HCT116 (cell line): ENCODE measurements at places on chromosomes 6 and 20.

GRCh38 chr6:1015825-1016224, 296.1 kb upstream of the FOXQ1 start:
- no peak for DNase-seq

DNA sequence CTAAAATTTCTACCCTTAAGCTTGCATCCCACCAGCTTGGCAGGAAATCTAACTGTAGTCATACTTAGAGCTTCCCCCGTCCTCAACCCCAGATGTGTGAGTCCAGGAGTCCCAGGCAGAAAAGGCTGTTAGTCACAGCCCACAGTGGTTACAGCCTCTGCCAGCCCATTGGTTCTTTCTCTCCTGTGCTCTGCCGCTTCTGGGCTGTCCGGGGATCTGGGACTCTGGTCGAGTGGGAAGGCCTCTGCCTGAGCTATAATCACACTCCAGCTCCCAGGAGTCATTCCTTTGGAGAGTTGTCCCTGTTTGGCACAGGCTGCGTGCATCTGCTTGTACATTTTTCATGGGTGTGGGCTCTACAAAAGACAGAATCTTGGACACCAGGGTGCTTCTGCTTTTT, 45.6 kb upstream of the FYN start:
- no peak for DNase-seq

- no peak for DNase-seq
These were observed at the start of gene PPP1R3G for GRCh38 chr6:5084781-5085647. Gene PPP1R3G (plus strand): TSS chr6:5085341. CDS start chr6:5085486, 145 bp downstream.

DNA sequence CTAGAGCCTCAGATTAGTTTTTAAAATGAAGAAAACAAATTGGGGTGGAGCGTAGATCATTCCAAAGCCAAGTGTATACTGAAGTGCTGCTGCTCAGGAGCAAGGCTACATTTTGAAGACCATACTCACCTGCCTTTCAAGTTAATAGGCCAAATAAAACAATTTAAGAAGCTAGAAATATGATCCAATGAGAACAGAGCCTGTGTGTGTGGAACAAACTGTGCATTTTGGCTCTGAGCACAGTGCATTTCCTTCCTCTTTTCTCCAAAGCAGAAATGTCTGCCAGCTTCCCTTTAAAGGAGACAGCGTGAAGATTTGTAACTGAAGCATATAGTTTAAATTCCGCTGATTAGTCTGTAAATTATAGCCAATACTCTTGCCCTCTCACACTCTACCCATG, 3.2 kb upstream of the IFNGR1 start:
- no peak for DNase-seq

- no peak for DNase-seq
These were observed 248.8 kb downstream of the KHDC1L start for GRCh38 chr6:72976484-72976883.

DNA sequence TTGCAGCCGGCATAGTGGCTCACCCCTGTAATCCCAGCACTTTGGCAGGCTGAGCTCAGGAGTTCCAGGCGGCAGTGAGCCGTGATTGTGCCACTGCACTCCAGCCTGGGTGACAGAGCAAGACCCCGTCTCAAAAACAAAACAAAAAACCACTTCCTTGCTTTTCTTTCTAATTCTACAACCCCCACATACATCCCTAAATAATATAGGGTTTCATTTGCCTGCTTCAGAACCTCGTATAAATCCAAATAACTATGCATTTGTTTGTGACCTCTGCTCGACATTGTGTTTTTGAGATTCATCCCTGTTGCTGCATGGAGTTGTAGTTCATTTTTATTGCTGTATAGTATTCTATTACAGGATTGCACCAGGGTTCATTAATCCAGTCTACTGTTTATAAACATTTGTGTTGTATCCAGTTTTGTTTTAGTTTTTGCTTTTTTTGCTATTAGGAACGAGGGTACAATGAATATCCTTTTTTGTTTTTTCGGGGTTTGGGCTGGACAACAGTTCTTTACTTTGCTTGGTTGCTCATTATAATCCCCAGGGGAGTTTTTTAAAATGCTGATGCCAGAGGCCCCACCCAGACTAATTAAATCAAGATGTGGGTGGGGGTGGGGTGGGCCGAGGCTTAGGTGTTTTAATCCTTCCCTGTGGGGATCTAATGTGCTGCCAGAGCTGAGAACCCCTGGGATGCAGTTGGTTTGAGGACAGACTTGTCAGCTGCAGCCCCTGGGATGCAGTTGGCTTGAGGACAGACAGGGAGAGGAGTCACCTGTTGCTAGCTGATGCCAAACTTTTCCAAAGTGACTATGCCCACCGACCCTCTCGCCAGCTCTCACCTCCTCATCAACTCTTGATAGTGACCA, 2.4 kb upstream of the SNAI1 start:
- DNase-seq: no peak

- DNase-seq: peak; percentile 38
These were observed 55.0 kb upstream of the VSX1 start for GRCh38 chr20:25136643-25137559.

DNA sequence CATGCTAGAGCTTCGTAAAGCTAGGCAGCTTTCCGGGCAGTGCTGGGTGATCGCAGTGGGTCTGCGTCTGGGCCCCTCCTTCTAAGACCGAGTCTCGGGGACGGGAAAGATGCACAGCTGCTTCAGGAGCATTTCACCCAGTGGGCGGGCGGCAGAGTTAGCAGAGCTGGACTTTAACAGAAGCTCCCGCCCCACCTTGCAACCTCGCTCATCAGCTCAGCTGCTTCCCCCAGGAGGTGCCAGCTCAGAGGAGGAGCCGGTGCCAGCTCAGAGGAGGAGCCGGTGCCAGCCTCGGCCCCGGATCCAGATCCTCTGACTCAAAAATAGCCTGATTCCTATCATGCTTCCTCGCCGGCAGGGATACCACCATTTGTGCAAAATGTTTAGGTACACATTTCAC, 94.5 kb upstream of the RPS6KA2 start:
- no peak for DNase-seq

DNA sequence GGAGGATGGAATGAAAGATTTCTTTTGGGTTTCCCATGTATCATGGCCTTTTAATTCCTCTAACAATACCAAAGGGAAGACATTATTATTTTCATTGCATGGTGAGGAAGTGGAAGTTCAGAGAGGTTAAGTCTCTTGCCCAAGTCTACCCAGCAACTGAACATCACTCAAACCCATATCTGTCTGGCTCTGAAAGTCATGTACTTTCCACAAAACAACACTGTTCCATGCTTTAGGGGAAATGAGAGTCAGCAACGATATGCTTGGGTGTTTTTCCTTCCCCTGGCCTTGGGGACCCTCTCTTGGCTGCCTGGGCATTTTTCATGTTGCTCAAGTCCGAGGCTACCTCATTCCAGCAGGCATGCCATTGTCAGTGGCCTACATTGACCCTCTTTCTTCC, 118.8 kb downstream of the ADTRP start:
- no peak for DNase-seq

DNA sequence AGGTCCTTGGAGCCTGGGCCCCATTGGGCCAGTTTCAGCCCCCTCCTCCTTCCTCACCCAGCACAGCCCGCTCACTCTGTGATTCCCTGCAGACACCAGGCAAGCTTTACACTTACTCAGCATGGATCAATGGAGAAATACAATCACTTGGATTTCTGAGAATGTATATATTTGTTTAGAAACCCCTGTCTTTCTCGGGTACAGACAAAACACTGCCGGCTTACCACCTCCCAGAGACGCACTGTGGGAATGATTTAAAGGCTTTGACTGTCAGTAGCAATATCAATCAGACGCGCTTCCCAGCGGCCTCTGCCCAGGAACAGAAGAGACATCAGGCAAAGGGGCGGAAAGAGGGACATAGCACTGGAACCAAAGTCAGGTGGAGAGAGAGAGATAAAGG, 186.5 kb downstream of the MAFB start:
- no peak for DNase-seq

- DNase-seq: no peak
These were observed 7.3 kb upstream of the RNF24 start for GRCh38 chr20:4022386-4023286.

- no peak for DNase-seq
These were observed 181.4 kb downstream of the PHF3 start for GRCh38 chr6:63816982-63817436.

DNA sequence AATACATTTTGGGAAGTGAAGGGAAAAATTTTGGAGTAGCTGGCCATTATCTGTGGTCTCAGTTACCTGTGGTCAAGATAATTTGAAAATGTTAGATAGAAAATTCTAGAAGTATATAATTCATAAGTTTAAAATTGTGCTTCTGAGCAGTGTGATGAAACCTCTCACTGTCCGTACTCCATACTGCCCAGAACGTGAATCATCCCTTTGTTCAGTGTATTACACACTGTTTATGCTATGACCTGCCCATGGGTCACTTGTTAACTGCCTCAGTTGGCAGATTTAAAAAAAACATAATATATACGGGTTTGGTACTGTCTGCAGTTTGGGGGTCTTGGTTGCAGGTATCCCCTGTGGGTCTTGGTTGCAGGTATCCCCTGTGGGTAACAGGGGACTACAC, 4.1 kb upstream of the CALHM5 start:
- DNase-seq: no peak

DNA sequence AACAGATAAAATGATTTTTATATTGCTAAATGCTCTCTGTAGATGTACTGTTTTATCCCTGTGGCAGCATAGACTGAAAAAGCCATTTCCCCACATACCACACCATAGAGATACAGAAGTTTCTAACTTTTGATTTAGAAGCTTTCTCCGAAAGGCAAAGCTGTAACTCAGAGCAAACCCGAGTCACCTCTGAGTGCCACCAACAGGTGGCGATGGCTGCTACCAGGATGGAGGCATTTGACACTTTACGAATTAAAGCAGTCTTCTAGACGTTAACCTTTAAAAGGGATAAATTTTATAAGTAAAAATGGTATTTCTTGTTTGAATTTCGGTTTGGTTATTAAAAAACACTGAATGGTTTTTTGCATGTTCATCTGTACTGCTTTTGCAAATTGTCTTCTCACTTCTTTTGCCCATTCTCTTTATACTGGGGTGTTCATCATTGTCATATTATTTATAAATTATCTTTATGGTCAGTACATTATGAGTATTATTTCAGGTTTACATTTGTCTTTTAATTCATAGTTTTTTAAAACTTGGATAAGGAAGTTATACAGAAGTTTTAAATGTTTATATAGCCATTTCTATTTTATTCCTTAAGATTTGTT, 201.0 kb upstream of the CEP162 start:
- peak; percentile 44 for DNase-seq

GRCh38 chr20:49161428-49162152, 26.5 kb downstream of the STAU1 start:
- no peak for DNase-seq

DNA sequence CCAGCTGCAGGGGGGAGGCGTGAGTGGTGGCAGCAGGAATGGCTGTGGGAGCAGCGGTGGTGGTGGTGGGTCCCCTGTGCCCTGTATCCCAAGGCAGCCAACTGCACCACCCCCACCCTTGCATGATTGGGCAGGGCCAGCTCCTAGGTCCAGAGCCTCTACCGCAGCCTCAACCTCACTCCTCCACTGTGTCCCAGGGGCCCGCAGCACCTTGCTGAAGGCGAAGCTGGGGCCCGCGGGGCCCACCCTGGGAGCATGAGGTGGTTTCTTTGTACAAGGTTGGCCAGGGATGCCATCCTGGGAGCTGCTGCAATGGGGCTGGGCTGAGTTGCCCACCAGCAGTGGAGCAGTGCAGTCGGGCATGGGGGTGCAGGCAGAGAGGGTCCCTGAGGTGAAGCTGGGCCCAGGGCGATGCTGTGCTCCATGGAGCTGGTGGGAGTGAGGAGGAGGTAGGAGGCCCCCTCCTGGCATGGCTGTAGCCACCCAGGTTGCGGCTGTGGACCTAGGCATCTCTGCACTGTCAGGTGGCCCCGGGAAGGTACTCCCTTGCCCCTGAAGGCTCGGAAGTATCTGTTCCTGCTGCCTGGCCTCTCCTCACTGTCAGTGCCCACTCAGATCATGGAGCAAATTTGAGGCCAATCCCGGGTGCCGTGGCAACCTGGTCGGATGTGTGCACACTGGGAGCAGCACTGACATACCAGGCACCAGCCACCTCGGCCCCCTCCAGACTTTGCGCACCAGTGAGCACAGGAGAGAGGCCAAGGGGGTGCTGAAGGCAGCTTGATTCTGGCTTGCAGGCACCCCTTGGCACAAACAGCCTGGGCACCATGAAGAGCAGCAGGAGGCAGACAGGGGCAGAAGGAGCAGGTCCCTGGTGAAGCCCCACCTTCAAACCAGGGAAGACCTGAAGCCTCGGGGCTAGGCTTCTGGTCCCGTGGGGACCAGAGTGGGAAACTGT, 60.2 kb upstream of the L3MBTL3 start:
- no peak for DNase-seq

GRCh38 chr20:51423290-51423667, 119.2 kb downstream of the NFATC2 start:
- no peak for DNase-seq

- DNase-seq: peak; percentile 7
These were observed 15.6 kb downstream of the VGLL2 start for GRCh38 chr6:117280922-117281321.

DNA sequence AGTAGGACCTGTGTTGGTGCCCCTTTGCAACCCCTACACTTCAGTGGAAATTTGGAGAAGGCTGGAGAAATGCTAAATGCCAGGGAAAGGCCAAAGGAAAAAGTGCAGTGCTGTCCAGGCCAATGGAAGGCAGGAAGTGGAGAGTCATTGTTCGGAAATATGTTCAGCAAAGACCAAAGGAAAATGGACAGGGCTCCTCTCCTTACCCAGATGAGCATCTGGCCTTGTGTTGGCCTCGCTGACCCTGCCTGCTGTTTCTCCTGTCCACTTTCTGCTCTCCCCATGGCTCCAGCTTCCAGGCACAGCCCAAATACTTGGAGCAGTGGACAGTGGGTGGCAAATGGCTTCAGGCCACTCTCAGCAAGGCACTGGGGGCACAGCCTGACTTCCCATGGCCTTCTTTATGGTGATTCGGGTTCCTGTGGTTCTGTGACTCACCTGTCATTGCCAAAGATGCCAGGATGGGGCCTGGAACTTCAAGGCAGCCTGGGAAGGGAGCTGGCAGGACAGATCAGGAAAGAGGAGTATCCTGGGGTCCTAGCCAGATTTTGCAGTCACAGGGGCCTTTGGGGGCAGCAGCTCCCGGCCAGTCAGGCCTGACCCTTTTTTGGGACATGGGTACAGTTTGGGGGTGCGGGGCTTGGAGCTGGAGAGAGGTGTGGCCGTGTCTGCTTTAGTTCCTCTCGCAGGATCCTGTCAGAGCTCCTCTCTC, 190.9 kb upstream of the SLC24A3 start:
- no peak for DNase-seq

GRCh38 chr20:13223736-13224520, 2.9 kb downstream of the ISM1 start:
- no peak for DNase-seq

DNA sequence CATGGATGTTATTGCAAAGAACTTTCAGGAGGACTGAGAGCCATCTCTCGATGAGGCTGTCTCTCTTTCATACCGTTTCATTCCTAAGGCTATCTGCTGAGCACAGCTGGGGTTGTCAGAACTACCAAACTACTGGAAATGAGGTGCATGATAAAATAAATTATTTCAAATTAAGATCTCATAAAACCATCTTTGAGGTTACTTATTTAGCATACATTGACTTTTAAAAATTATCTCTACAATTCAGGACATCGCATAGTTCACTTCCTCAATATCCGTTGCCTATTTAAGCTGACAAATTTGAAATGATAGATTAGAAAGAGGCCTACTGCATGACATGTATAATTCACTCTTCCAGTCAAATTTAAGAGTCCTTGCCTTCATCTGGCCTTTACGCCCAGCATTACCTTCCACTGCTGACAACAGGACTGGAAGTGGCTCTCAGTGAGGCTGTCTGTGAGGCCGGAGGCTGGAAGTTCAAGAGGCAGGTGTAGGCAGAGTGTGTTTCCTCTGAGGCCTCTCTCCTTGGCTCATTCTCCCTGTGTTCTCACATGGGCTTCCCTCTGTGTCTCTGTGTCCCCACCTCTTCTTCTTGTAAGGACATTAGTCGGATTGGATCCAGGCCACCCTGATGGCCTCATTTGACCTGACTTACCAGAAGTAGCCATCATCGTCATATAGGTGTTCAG, 12.8 kb upstream of the DUSP22 start:
- DNase-seq: no peak
